NCI-H1092 (cell line): ENCODE measurements at places on chromosomes 12 and 14.

GRCh38 chr12:104490850-104491249 is 34.1 kb downstream of the CHST11 start:
- DNase-seq, result peak; percentile 4

GRCh38 chr14:34620115-34620514 is 9.8 kb downstream of the SNX6 start:
- no peak for DNase-seq

- DNase-seq, result no peak
Observed at GRCh38 chr12:27523305-27523641, 733 bp upstream of the PPFIBP1 start.

DNA sequence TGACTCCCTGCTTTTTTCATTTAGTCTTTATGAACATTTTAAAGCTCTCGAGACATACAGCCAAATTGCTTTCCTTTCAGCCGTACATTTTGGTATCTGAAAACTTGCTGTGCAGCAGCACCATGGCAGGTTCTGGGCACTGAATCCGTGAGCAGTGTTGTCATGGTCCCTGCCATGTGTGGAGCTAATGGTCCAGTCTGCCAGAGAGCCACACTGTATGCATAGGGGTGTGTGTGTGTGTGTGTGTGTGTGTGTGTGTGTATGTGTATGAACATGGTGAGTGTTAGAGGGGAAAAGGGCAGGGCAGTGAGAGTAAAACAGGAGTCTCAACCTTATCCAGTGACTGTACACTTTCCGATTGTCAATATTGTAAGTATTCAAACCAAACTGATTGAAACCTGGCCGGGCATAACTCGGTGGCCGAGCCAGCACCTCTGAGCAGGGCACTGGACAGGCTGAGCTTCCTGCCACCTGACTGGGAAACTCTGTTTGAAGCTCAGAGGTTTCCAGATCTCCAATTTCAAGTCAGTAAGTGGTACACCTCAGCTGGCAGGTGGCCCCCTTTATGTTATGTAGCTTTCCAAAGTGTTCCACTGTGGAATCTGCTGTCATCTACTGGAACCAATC is 110.0 kb downstream of the ESR2 start:
- DNase-seq, result no peak

DNA sequence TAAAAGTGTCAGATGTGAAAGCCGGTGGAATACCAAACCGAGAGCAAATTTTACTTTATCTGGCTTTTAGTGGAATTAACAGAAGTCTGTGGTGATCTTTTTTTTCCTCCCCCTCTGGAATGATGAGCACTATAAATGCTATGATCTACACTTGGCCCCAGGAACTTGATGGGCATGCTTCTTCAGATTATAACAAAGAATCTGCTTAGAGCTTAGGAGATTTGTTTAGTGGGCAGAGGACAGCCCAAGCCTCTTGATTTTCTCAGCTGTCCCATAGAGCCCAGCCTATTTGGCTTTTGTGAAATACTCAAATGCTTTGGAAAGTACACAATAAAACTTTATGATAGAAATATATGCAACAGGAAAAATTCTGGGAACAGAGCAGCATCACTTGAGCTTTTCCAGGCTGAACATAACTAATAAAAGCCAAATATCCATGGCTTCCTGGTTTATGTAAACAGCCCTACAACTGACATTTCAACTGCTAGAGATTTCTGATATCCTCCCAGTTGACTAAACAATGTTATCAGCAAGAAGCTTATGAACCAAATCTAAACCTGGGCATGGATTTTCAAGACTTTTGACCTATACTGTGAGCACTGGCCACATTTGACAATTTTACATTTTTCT is 149.6 kb downstream of the PLXNC1 start:
- DNase-seq, result no peak

GRCh38 chr12:64687816-64688215 is 71.4 kb downstream of the GNS start:
- no peak for DNase-seq

DNA sequence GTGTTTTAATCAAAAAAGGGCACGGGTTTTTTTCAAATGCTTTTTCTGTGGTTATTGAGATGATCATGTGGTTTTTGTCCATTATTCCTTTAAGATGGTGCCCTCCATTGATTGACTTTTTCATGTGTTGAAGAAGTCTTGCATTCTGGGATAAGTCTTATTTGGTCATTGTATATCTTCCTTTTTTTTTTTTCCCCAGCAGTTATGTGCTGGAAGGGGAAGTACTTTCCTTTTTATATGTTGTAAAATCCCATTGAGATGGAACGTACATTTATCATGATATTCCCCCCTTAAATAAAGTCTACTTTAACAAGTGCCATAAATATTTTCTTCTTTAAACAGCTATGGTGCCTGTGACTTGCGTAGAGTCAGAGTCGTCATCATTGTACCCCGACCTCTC is 24.8 kb upstream of the MUCL1 start:
- no peak for DNase-seq

GRCh38 chr14:23321572-23322547 is 603 bp downstream of the PABPN1 start:
- DNase-seq, result no peak

DNA sequence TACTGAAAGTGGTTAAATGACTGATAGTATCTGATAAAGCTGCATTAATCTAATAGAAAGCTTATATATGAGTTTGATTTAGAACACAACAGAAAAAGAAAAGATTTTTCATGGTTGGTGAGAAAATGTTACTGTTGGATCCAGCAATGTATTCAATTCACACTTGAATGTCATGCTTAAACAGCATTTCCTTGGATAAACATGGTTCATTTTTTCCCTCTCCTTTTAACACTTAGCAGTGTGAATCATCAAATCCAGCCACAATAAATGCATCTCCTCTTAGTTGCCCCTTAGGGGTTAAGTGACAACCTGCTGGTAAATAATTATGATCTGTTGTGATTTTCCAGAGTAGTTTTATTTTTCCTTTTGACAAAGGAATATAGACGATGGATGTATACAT is 74.9 kb upstream of the GRIP1 start:
- DNase-seq, result no peak

GRCh38 chr14:104697317-104697703 is 7.9 kb downstream of the INF2 start:
- DNase-seq, result no peak

DNA sequence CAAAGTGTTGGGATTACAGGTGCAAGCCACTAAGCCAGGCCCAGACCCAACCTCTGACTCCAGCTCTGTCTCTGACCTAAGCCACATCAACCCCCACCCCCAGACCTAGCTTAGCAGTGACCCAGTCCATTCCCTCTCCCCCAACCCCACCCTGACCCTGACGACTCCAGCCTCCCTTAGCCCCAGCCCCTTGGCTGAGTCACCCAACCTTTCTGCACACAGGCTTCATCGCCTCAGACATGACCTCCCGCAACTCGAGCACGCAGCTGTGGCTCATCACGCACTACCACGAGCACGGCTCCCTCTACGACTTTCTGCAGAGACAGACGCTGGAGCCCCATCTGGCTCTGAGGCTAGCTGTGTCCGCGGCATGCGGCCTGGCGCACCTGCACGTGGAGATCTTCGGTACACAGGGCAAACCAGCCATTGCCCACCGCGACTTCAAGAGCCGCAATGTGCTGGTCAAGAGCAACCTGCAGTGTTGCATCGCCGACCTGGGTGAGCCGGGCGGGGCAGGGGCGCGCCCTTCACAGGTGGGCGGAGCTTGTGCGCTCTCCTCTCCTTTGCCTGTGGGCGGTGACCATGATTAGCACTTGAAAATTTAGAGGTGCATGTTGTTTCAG is 7.8 kb downstream of the ACVRL1 start:
- no peak for DNase-seq

- no peak for DNase-seq
Observed at GRCh38 chr12:74725154-74725553, 187.5 kb downstream of the ATXN7L3B start.

GRCh38 chr12:131897875-131898274 is 3.5 kb downstream of the ULK1 start:
- DNase-seq, result no peak

- DNase-seq, result no peak
Observed at GRCh38 chr12:54287261-54288157, 7.0 kb downstream of the HNRNPA1 start.

DNA sequence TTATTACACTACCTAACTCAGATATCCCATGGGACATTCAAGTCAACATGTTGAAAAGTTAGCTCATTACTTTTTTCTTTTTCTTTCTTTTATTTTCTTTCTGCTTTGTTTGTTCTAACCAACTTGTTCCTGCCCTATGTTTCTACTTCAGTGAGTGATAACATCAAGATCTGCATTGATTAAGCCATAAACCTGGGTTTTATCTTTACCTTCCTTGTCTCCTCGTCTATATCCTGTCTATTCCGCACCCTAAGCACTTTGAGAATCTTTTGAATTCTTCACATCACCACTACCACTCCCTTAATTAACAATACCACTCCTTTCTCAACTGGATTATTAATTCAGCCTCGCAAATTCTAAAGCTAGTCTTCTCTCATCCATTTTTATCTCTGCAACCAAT is 81.9 kb upstream of the AVPR1A start:
- no peak for DNase-seq

GRCh38 chr12:110176745-110177144 is 52.6 kb downstream of the IFT81 start:
- peak; percentile 0 for DNase-seq

DNA sequence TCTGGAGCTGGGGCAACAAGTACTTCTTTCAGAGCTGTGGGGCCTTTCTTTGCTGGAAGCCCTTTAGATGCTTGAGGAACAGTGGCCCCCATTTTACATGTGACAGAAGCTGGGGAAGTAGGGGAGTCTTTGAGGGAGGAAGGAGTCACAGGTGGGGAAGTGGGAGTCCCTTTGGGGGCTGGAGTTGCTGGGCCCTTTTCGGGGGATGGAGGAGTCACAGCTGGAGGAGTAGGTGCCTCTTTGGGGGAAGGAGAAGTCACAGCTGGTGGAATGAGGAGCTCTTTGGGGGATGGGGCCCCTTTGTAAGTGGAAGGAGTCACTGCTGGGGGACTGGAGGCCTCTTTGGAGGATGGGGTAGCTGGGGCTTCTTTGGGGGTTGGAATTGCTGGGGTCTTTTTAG is 8.6 kb downstream of the NACA start:
- no peak for DNase-seq

- DNase-seq, result no peak
Observed at GRCh38 chr14:97705976-97706375, 908.8 kb downstream of the VRK1 start.

- DNase-seq, result no peak
Observed at GRCh38 chr14:99961826-99962518, 103.2 kb upstream of the EVL start.

DNA sequence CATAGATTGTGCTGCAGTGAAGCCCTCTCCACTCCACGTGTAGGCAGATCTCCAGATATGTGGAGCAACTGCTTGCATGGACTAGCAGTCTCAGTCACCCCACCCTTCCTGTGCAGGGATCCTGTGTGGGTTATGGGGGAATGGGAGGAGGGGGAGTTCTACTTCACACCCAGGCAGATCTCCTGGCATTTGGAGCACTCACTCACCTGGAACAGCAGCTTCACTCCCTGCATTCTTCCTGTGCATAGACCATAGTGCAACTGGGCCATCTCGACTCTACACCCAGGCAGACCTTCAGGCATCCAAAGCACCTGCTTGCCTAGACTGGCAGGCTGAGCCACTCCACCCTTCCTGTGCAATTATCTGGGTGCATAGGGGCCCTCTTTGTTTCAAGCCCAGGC is 96.0 kb upstream of the PCED1B start:
- DNase-seq, result no peak

DNA sequence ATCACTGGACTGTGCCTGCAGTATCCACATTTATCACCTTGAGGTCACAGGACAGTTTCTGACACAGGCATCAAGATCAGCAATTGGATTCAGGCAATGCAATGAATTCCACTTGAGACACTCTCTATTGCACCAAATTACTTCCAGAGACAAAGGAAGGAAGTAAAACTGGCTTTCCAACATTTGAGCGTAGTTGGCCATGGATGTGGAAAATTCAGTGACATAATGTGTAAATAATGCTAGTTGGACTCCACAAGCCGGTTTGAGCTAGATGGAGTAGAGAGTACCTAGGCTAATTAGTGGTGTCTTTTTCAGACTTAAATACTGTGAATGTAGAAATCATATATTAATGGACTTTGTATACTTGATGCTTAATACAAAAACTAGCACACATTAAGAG is 168.3 kb upstream of the SYT1 start:
- DNase-seq, result no peak

GRCh38 chr14:68109132-68109900 is 289.7 kb downstream of the RAD51B start:
- no peak for DNase-seq

DNA sequence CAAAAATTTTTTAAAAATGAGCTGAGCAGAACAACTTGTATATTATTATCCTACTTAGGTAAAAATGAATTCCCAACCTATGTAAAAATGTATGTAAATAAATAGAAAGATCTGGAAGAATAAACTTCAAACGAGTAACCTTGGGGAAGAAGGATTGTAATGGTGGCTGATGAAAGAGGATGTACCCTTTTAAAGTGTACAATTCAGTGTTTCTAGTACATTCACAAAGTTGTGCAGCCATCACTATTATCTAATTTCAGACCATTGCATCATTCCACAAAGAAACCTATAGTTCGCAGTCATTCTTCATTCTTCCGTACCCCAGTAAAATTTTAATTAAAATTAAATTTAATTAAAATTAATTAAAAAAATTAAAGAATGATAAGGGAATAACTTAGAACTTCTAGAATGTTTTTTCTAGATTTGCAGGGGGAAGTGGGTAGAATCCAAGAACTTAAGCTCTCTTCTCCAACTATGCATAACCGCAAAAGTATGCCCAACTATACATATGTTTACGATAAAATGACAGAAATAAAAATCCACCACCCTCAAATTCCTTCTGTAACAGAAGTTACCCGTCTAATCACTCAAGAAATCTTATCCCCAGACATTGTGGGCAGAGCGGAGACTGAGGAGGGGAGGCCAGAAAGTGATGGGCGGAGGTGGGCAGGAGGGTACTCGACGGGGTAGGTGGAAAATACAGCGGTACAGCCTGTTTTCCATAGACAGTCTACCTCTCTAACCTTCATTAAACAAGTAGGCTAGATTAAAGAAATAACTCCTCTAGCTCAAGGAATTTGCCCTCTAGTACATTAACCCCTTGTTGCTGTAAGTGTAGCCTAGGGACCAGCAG is 921 bp downstream of the DEPDC4 start:
- DNase-seq, result no peak

- no peak for DNase-seq
Observed at GRCh38 chr12:11981121-11981733, 89.5 kb upstream of the BCL2L14 start.

DNA sequence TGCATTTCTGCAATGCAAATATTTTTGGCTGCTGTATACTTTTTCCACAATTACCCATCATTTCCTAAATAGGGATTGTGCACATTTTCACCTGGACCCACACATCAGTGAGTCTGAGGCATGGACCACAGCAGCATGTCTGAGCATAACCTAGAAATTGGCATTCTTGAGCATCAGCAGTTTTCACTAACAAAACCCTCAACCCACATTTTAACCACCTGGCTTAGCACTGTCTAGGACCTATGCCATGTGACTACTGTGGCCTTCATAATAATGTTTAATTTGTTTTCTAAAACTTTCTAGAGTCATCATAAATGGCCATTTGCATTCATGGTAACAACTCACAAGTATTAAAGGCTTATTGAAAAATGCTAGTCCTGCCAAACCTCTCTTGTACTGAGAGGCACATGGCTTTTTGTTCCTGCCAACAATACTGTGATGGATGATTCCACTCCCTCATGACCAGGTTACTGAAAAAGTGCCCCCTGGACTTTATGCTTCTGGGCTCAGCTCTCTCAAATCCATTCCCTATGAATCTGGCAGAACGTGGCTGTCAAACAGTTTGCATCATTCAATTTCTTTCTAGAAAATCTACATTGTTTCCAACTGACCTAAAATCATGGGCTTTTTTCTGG is 240.0 kb downstream of the MDGA2 start:
- DNase-seq, result no peak

- no peak for DNase-seq
Observed at GRCh38 chr12:59646636-59647035, 50.8 kb downstream of the SLC16A7 start.
